NCI-H1092 (cell line): ENCODE measurements at places on chromosomes 6 and 20.

DNA sequence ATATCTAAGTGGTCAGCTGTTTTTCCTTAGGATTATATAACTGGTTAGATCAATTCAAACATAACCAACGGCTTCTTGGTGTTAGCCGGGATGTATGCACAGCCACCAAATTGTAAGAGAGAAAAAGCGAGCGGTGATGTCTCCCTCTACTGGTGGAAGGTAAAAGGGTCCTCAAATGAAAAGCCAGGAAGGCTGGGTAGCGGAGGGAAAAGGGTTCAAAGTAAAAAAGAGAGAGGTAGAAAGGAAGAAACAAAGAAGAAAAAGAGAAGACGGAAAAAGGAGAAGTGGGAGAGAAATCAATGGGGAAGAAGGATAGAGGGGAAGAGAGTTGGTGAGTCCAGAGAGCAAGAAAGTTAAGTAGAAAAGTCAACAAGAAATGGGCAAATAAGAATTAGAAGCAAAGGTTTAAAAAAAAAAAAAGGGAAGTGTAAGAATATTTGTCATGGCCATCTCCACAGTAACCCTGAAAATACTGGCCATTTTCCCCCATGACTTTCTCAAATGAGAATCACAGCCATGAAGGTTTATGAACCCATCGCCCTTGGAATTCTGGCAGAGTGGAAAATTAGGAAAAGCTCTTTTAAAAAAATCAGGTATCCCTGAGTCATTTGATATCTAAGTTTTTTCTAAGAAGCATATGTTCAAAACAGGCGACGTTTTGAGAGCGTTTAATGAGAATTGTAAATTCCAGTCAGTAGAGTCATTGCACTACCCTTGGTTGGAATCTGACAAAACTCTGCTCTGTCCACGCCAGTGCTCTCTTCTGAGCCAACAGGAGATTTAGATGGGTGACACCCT lies 155.6 kb upstream of the SNX9 start:
- DNase-seq, result peak; percentile 56

DNA sequence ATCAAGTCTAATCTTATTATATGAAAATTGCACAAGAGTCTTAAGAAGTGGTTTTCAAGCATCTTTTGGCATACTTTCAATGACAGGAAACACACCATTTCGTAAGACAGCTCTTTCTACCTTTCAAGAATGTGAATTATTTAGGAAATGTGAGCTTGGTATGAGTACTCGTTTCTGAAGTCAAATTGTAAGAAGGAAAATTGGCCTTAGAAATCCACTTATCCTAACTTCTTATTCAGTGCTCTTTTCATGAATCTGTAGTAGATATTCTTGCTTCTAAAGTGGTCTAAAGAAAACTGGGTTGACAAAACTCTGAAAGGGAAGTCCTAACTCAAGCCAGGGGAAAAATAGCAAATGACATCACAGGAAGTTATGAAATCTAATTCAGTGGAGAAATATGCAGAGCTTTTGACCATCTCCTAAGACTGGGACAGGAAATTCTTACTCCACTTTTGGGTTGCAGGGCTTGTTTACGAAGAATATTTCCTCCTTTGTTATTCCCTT lies 38.5 kb upstream of the OGFRL1 start:
- DNase-seq, result no peak

GRCh38 chr20:37721751-37722150 lies 27.9 kb downstream of the CTNNBL1 start:
- no peak for DNase-seq

GRCh38 chr6:29941916-29942274 lies 437 bp upstream of the HLA-A start:
- no peak for DNase-seq

GRCh38 chr20:41137614-41138474 lies 501 bp downstream of the PLCG1 start:
- peak; percentile 27 for DNase-seq

DNA sequence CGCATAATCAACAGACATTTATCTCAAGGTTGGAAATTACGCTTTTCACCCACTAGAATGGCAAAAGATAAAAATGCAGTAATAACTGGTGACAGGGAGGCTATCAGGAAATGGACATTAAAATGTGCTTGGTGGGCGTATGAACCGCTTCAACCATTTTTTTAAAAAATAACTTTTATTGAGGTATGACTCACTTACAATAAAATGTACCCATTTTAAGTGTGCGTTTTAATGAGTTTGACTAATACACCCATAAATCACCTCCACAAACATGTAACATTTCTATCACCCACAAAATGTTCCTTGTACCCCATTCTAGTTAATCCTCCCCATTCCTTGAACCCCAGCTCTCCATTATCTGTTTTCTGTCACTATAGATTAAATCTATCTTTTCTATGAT lies 96.8 kb downstream of the IYD start:
- no peak for DNase-seq

- DNase-seq, result no peak
Measured at GRCh38 chr6:5746053-5746758, 260.5 kb downstream of the NRN1 start.

- DNase-seq, result no peak
Measured at GRCh38 chr6:67736816-67737215, 898.3 kb upstream of the ADGRB3 start.

- DNase-seq, result no peak
Measured at GRCh38 chr20:61185841-61186601, 66.0 kb upstream of the CDH4 start.

DNA sequence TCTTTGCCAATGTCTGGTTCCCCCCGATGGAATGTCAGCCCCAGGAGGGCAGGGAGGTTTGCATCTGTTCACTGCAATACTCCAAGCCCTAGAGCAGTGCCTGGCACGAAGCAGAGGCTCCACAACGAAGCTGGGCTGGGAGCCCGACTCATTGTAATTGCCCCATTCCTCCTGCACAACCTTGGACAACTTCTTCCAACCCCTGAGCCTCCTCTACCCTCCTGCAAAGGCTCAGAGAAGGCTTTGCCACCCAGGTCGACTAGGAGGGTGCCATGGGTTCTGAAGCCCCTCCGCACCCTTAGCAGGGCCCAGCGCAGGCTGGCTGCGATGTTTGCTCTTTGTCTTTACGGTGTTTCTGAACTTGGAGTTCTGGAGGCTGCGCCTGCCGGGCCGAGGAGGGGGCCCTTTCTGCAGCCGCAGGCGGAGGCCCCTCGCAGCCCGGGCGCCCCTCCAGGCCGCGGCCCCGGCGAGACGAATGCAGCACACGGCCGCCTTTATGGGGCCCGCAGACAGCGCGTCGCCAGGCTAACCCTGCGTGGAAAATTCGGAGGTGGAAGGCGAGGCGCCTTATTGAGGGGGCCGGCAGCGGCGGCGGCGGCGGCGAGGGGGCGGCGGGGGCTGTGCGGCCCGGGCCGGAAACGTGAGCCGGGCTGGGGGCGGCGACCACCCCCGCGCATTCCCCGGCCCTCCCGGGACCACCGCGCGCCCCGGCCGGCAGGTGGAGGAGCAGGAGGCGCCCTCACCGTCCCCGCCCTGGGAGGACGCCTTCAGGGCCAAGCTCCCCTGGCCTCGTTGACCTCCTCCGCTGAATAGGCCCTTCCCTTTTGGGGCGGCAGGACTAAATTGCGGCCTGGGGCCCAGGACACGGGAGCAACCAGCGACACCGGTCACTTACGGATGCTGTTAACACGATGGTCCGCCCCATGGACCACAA lies 27.0 kb downstream of the SNAI1 start:
- no peak for DNase-seq

GRCh38 chr6:37182736-37183590 lies 13.0 kb downstream of the PIM1 start:
- DNase-seq, result no peak

- DNase-seq, result no peak
Measured at GRCh38 chr6:29447670-29448069, 8.6 kb downstream of the OR10C1 start.

GRCh38 chr6:126376682-126377081 lies 36.8 kb downstream of the CENPW start:
- no peak for DNase-seq

DNA sequence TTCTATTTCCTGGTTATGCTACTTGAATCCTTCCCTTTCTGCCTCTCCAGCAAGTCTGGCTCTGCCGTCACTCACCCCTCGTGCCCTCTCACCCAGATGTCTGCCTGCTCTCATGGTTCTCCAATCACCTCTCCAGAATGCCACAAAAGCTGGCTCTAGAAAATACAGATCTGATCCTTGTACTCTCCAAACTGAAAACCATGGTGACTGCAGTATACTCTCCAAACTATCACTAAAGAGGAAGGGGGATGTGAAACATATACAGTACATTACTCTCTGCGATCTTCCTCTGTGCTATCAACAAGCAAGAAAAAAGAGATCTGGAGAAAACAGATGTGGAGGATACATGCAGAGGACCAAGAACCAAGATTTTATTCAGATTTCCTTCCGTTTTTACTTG lies 91.1 kb downstream of the ATXN1 start:
- no peak for DNase-seq

- no peak for DNase-seq
Measured at GRCh38 chr6:80769106-80769505, 662.6 kb downstream of the BCKDHB start.

- no peak for DNase-seq
Measured at GRCh38 chr20:52945862-52946522, 26.2 kb upstream of the TSHZ2 start.

GRCh38 chr6:39841291-39841690 lies 49.1 kb downstream of the DAAM2 start:
- no peak for DNase-seq

DNA sequence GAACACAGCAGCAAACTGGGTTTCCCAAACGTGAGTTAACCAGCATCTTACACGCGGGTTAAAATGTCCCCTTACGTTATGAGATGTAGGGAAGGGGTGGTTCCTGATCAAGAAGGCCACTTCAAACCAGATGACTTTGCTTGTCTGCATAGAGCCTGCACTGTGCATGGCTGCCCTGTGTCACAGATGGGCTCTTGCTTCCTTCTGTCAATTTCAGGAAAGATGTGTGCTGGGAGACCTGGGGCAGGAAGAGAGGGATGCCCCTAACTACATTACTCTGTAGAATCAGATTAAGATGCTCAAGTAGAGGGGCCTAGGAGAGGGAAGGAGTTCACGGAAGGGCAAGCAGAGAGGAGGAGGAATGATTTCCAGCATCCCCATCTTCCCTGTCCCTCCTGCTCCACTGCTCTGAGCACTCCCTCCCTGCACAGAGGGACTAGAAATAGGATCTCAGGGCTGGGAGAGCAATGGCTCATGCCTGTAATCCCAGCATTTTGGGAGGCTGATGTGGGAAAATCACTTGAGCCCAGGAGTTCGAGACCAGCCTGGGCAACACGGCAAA lies 63.5 kb upstream of the ZMYND8 start:
- DNase-seq, result no peak

DNA sequence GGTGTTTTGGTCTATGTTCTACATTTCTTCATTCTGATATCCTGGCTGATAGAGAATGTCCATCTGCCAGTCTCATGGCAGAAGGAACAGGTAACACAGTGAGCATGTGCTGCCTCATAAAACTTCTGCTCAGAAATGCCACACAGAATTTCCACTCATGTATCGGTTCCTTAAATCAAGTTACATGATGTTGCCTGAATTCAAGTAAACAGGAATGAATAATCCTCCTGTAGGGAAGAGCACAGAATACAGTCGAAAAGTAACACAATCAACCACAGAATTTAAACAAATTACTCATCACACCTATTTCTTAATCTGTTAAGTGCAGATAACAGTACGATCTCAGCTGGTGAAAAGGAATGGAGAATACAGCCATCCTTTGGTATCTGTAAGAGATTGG lies 74.7 kb downstream of the FAM217A start:
- DNase-seq, result no peak

DNA sequence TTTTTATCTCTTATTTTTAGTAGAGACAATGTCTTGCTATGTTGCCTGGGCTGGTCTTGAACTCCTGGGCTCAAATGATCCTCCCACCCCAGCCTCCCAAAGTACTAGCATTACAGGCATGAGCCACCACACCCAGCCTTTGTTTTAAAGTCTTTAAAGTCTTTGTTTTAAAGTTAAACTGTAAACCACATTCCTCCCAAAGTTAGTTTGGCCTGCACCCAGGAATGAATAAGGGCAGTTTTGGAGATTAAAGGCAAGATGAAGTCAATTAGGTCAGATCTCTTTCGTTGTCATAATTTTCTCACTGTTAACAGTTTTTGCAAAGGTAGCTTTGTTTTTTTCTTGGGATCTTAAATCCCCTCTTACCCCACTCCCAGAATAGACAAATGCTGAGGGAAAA lies 63.8 kb downstream of the UBR2 start:
- DNase-seq, result no peak

DNA sequence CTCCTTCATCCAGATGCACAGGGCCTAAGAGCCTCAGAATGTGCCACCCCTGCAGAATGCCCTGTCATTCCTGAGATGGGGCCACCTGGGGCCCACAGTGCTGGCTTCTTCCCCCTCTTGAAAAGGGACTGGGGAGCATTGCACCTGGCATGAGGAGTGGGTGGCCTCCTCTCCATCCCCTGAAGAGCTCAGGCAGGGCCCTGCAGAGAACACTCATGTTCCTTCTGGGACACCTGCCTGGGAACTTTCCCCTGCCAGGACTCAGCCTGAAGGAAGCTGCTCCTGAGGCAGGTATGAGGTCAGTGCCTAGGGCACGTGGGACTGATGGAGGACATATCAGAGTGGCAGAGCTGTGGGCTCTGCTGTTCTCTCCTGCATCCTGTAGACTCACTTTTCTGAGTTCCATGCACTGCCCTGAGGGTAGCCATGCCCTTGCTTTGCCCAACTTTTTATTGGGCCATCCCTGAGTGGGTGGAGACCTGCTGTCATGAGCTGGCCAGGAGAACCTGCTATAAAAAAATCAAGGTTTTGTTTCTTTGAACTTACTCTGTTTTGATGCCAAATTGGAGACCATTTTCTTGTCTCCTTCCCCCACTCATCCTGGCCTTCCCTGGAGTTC lies 19.5 kb downstream of the CCDC167 start:
- DNase-seq, result no peak

DNA sequence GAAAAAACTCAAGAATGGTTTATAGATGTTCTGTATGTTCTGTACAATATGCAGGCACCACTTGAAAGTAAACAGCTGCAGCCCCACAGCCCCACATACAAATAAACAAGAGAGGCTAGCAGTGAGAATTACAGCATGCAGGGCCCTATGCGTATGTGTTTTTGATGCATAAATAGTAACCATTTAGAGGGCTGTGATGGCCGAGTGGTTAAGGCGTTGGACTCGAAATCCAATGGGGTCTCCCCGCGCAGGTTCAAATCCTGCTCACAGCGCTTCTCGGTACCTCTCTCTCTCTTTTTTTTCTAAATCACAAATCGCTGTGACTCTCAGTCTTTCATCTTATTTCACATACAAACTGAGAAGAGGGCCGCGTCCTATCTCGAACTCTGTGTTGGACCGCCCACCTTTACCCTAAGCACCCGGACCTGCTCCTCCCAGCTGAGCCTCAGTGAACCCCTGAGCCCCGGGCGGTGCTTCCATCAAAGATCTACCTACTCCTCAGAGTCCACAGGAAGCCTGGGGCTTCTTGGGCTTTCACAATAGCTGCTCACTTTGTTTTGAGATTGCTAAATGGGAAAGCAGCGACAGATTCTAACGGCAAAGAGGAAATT lies 37.7 kb upstream of the PRSS16 start:
- no peak for DNase-seq

- no peak for DNase-seq
Measured at GRCh38 chr6:223763-224162, 68.5 kb upstream of the DUSP22 start.

- no peak for DNase-seq
Measured at GRCh38 chr6:75621846-75622245, 20.2 kb downstream of the SENP6 start.

GRCh38 chr20:327186-328026 lies 2.1 kb downstream of the SOX12 start:
- peak; percentile 82 for DNase-seq
